BJ (cell line): ENCODE measurements at places on chromosomes 1 and 21.
A peak's percentile ranks its signal among the peaks of the same experiment; 100 is the strongest.

DNA sequence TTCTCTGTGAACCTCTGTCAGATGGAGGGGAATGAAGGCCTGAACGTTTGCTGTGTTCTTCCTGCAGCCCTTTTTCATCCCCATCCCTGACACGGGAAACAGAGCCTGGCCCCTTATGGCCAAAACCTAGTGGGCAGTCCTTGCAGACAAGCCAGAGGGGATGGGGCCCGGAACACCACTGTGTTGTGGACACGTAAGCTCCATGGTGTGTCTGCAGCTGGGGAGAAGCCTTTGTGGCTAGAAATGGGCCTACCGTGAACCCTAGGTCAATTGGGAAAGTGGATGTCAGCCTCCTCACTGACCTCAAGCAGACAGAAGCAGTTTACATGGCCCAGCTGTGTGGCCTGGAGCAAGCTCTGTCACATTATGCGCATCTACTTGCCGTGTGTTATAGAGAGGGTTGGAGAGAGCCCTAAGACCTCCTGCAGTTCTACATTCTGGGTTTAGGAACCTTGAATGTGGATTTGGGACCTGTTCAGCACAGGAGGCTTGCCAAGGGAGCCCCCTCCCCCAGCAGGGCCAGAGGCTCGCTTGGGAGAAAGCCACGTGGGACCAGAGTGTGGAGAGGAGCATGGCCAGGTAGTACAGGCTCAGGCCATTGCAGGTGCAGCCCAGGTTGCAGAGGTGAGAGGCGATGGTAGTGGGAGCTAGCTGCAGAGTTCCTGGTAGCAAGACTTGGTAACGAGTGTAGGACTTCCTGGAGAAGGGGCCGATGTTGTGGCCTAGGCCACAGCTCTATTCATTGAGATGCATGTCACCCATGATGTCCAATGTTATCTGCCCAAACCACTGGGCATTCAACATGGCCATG lies 20.7 kb downstream of the PARS2 start:
- DNase-seq, result no peak

DNA sequence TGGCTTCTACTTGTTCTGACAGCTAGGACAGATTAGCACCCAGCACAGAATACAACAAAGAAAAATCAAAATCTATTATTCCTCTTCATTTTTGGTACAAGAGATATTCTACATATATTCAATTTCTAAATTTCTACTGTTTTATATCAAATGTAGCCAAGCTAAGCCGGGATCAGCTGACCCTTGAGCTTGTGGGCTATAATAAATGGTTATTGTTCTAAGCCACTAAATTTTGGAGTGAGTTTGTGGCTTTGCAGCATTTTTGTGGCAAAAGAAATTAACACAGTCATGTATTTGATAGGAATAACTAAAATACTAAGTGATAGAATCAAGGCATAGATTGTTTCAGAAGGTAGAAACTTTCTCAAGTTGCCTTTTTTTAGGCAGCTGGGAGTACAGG lies 50.7 kb downstream of the APP start:
- no peak for DNase-seq

DNA sequence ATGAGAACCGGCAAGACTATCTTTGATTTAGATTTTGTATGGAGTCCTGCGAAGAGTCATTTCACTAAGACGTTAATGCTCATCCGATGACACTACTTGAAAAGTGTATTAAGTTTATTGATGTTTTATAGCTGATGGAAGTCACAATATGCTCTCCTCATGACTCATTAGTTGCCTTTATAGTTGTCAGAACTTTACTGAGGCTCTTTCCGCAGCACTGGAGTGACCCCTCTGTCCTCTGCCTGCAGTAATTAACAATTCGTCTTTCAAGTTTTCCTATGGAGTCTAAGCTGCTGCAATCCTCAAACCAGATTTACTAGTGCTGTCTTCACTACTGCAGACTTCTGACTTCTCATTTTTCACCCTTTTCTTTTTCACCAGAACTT lies 853 bp downstream of the USP16 start:
- no peak for DNase-seq

DNA sequence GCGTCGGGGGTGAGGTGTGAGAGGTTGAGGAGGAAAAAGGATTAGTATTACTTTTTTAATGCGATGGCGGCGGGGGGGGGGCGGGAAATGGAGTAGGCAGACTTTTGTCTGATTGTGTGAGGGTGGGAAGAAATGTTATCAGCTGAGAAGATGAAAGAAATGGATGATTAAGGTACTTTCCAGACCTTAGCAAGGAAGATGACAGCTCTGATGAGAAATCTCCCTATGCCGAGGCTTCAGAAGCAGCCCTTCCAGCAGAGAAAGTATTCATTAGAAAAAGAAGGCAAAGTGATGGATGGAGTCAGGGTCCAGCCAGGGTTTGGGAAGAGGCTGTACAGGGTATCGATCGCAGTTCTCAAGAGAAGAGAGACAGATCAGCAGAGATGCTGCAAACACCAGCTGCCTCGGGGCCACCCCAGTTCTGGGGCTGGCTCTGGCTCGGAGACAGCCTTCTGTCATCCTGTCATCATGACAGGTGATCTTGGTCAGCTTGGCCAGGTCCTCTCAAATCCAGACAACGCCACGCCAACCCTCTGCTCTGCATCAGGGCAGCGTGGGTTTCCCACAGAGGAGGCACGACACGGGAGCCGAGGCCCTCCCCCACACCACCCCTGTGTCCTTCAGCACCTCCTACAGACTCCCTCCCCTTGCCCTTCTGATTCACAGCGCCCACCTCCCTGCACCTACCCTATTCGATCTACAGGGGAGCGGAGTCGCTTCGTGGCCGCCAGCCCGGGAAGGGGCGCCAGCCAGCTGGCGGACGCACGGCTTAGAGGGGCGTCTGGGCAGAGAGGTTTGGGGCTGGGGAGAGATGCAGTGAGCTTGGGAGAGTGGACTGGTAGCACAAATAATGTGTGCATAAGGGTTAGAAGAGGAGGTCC lies 674 bp upstream of the ATXN7L2 start:
- DNase-seq, result no peak

DNA sequence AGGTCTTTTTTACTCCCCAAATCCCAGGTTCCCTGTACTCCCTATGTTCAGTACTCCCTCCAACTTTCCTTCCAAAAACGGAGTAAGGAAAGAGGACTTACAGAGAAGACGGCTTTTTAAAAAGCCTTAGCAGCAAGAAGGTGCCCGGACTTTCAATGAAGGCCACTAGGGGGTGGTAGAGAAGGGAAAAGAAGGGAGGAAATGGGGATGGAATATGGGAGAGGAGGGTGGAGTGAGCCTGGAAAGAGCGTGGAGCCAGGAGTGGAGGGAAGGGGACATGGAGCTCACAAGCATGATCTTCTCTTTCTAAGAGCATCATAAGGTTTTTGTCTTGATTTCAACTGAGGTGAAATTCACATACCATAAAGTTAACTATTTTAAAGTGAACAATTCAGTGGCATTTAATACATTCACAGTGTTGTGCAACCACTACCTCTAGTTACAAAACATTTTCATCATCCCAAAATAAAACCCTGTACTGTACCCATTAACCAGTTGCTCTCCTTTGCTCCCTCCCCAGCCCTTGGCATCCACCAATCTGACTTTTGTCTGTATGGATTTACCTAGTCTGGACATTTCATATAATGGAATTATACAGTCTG lies 129.9 kb downstream of the ZNF281 start:
- no peak for DNase-seq

DNA sequence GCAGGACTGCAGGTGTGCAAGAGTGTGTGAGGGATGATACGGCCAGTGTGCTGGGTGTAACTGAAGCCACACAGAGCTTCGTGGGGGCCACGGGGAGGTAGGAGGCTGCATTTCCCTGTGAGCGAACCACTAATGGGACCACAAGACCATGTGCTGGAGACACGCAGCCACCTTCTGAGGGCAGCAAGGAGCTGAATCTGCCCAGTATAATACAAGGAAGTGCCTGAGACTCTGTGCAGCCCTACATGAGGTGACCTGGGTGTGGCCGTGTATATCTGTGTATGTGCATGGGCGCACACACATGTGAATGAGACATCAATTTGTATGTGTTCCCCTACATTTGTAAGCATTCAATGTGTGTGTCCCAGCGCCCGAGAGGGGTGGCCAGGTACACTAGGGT lies 50.8 kb downstream of the CHD5 start:
- DNase-seq, result no peak

- no peak for DNase-seq
Observed at GRCh38 chr1:29631836-29632805, 395.8 kb downstream of the PTPRU start.

- no peak for DNase-seq
Observed at GRCh38 chr1:917076-917459, 6.7 kb upstream of the SAMD11 start.

GRCh38 chr21:27804515-27804914 lies 837.6 kb upstream of the ADAMTS5 start:
- no peak for DNase-seq

GRCh38 chr1:59917026-59917784 lies 9.4 kb downstream of the CYP2J2 start:
- no peak for DNase-seq

DNA sequence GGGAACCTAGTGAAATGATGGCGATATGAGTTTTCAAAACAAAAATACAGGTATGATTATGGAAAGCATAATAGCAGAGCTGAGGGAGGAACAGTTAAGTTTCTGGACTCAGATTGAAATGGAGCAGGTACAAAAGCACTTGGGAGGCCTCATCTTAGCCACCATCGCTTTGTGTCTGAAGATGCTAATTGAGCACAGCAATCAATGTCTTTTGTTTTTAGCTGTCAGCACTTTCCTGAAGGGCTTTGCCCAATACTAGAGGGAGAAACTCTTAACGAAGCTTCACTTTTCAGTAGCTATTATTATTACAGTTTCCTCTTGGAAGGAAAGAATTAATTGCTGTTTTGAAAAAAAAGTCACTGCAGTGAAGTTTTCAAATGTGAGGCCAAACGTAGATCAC lies 348.7 kb downstream of the RWDD3 start:
- no peak for DNase-seq

- no peak for DNase-seq
Observed at GRCh38 chr1:99763956-99764355, 2.5 kb downstream of the FRRS1 start.

DNA sequence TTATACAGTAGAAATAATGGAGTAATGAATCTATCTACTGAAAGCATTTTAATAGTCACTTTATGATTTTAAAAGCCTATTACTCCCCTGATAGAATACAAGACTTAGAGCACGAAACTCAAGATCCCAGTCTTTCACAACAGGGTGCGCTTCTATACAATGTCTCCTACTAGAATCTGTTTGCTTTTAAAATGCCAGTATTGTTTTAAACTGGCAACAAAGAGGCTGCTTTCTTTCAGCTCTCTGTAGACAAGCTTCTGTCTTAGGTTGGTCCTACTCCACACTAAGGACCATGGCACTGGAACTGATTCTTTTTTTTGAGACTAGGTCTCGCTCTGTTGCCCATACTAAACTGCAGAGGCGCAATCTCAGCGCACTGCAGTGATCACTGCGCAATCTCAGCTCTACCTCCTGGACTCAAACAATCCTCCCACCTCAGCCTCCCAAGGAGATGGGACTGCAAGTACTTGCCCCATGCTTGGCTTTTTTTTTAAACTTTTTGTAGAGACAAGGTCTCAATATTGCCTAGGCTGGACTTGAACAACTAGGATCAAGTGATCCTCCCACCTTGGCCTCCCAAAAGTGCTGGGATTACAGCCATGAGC lies 4.8 kb downstream of the DCAF8 start:
- no peak for DNase-seq

DNA sequence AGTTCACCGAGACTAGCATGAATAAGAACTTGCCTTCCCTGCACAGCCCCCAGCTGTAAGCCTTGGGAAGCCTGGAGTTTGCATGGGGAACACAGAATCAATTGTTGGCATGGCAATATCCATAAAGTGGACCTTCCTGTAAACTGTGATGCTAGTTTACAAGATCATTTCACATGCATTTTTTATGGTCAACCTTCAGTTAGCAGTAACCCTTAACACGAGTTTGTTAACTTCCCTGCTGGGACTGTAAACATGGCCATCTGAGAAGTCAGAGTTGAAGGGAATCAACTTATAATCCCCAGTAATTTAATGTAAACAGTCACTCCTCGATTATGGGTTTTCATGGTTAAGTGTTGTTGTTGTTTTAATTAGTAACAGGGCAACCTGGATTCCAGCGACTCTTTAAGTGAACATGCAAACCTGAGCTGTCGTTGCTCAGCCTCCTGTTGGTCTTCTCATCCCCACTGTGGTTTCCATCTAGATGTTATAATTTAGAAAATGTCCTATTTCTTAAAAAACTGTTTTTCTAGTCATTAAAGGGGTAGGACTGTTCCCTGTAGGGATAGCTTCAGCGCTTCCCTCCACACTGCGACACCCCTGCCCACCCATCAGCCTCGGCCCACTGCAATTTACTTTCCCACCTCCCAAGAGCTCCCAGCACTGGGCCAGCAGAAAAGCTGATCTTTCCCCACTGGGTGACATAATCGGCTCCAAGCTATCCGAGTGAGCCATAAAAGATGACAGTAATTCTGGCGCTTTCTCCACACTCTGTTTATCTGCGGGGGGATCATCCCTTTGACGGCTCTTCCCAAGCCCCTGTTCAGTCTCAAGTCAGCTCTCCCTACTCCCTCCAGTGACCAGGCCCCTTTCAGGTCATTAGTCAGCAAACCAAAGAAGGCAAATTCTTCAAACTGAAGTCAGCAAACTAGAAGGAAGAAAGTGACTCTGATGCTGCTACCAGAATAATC lies 107.6 kb upstream of the IPO9 start:
- DNase-seq, result peak; percentile 55

- no peak for DNase-seq
Observed at GRCh38 chr1:29094433-29094832, 29.3 kb downstream of the TMEM200B start.

DNA sequence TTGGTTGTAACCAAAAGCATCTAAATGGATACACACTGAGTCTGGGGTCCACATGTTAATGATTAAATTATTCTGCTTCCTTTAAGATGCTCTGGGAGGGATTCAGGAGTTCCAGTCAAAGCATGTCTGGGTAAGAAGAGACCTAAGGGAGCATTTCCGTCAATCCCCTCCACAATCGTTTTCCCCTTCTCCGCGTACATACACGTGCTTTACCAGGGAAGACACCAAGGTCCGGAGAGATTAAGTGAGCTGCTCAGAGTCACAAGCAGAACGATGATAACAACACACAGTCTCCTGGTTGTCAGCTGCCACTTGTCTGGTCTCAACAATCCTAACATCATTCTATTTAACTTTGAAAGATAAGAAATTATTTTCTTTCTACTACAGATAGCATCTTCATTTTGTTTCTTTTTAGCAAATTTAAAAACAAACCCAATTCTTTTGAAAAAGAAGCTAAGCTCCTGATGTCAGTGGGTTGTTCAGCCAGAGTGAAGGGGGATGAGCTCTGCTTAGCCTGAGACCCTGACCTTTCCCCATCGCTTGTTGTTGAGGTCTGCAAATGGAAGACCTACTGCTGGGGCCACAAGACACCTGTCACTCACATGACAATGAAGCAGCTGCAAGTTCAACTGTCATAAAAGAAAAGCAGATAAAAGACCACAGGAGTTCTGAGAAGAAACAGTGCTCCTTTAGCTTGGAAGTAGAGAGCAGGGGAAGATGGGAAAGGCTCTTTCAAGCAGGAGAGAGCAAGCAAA lies 4.5 kb downstream of the PAFAH2 start:
- no peak for DNase-seq
